GM13976 (cell line): ENCODE measurements at places on chromosomes 11 and 22.

DNA sequence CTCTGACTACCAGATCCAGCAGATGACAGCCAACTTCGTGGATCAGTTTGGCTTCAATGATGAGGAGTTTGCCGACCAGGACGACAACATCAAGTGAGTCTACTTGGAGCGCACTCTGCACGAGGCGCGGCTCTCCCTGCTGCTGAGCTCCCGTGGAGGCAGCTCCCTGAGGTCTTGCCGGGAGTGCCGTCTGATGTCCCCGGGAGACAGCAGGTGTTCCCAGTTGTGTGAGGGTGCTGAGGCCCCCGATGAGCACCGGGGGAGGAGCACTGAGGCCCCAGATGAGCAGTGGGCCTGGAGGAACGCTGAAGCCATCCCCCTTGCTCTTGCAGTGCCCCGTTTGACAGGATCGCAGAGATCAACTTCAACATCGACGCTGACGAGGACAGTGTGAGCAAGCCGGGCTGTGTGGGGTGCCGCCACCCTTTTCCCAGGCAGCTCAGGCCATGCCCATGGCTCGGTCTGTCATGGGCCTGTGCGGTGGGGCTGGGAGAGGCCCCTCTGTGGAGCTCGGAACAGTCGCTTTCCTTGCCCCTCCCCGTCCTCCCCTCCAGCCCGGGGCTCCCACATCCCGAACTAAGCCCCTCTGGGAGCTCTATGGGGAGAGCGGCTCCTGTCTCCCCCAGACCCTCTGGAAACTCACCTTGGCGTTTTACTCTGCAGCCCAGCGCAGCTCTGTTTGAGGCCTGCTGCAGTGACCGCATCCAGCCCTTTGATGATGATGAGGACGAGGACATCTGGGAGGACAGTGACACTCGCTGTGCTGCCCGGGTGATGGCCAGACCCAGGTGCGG lies 37.1 kb downstream of the SBF1 start:
- DNase-seq = no peak

GRCh38 chr11:18748766-18749365 lies 22.9 kb upstream of the IGSF22 start:
- no peak for DNase-seq

DNA sequence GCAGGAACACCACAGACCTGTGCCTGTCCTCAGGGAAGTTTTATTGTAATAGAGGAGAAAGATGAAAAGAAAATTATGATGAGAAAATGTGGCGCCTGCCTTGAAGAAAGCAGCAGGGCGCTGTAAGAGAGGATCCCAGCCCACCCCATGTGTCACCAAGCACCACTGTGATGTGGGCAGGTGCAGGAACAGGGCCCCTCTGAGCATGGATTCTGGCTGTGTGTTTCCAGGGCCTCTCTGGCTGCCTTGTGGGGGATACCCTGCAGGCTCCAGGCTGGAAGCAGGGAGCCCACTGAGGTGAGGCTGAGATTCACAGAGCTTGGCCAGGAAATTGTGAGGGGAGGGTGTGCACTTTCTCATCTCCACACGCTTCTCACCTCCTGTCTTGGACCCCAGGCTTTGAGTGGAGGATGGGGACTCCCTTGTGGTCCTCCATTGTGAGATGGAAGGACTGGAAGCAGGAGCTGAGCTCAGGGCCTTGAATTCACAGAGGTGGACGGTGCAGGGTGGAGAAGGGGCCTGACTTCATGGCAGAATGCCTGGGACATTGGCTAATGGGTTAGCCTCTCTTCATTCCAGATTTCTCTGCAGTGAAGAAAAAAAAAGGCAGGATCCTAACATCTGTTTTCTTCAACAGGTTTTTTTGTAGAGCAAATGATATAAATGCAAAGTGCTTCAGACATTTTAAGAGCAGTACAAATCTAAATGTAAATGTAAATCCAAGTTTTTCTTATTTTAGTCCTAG lies 246.6 kb upstream of the B3GAT1 start:
- no peak for DNase-seq

DNA sequence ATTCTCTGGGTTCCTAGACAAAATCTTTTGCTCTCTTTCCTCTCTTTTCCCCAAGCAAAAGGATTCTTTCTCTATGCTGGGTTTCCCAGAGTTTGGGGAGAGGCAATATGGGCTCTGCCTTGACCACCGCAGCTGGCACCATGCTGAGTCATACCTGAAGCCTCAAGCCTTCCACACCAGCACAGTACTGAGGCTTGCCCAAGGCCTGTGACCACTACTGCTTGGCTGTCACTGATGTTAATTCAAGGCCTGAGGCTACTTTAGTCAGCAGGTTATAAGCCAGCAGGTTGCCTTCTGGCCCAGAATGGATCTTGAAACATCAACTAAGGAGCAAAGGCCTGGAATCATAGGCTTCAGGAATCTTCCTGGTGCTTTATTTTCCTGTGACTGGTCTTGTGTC lies 185.3 kb downstream of the DYNC2H1 start:
- no peak for DNase-seq

DNA sequence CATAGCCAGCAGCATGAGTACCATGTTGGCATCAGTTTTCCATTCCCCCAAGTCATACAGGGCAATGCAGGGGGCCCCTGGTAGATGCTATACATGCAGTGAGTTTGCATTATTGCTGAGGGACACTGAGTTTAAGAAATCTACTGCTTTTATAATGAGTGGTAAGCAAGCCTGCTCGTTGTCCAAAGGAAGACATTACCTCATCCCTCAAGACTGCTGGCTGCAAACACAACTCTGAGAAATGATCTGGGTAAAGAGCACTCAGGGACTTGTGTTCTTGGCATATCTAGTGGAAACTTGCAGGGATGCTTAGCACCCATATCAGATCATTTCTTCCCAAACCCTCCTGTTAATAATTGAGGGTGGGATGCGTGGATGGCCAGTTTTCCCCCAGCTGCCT lies 77.9 kb downstream of the CWC15 start:
- DNase-seq = no peak

GRCh38 chr22:48948575-48949170 lies 879.0 kb downstream of the BRD1 start:
- no peak for DNase-seq

DNA sequence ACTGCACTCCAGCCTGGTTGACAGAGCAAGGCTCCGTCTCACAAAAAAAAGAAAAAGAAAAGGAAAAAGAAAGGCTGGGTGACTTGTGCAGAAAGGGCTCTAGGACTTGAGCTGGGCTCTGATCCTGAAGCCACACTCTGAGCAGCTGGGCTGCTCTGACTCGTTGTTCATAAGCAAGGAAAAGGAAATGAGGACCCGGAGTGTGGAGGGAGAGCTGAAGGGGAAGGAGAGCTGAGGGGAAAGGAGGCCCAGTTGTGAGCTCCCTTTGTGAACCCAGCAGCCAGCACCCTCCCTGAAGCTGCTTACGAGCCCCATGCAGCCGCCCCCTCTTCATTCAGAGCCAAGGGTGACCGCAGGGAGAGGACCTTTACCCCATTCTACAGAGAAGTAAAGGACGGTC lies 12.3 kb upstream of the SH3BP1 start:
- no peak for DNase-seq

DNA sequence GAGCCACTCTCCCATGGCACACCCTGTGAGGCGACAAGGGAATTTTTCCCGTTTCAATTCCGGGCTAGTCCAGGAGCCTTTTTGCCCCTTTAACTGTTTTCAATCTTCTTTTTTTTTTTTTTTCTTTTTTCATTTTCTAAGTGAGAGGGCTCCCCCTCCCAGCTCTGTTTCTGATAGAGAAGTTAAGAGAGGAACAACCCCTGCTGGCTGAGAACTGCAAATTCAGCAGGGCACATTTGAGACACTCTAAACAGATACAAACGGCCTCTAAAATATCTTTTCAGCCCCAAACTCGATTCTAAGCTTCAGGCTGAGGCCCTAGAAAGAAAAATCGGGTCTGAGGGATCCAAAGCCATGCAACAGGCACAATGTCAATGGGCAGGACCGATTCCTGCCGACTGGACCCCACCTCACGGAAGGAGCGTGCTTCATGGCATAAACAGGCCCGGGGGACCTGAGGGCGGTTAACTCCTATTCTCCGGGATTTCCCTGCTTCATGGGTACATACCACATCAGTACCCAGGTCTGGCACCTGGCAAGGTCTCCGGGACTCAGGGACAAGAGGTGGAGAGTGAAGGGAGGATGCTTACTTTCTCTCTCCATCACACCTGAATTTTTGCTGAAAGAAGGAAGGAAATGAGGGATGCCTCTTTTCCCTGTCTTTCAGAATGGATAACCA lies 627.5 kb downstream of the BUD13 start:
- no peak for DNase-seq

GRCh38 chr22:43828998-43829782 lies 17.1 kb upstream of the EFCAB6 start:
- DNase-seq = no peak

DNA sequence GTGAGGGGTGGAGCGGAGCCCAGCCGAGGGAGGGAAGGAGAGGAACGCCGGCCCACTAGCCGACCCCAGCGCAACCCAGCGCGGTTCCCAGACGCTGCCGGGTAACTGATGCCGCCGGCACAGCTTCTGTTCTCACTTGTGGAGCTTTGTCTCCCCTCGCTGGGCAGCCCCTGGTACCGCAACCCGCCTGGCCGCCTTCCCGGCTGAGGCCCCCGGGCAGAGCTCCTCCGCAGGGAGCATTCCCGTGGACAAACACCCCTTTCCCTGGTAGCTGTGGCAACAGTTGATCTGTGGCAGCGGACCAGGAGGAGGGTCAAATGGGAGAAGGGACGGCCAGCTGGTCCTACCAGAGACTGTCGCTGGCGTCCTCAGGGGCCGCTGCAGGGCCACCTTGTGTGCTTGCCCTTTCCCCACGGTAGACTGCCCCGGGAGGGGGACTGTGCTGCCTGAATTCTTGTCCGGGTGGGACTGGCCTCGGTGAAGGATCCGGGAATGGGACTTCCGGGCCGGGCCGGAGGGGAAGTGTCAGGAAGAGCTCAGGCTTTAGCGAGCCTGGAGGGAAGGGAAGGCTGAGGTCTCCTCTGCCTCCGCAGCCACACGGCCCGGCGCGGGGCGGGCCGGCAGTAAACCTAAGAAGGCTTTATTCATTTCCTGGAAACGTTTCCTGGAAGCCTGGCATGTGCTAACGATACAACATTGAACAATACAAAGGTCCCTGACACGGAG lies 468.0 kb downstream of the OPCML start:
- peak; percentile 40 for DNase-seq

- DNase-seq = no peak
These were observed 59.4 kb downstream of the DDI1 start for GRCh38 chr11:104095791-104096190.

DNA sequence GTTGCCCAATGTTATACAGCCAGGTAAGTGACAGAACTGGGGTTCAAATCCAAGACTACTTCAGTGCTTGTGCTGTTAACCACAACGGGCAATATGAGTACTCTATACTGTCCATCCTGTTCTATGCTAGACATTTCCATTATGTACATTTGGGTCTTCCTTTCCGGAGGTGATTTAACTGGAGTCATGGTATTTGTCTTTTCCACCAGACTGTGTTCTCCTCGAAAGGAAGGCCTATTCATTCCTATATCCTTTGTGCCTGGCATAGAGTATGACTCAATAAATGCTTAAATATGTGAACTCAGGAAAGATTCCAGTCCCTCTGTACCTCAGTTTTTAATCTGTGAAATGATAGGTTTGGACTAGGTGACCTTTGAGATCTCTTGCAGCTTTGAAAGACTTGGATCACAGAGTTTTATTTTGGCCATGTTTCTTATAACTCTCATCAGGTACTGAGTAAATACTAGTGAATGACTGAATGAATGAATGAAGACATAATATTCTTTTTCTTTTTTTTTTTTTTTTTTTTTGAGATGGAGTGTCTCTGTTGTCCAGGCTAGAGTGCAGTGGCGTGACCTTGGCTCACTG lies 6.6 kb downstream of the RNF121 start:
- DNase-seq = no peak

DNA sequence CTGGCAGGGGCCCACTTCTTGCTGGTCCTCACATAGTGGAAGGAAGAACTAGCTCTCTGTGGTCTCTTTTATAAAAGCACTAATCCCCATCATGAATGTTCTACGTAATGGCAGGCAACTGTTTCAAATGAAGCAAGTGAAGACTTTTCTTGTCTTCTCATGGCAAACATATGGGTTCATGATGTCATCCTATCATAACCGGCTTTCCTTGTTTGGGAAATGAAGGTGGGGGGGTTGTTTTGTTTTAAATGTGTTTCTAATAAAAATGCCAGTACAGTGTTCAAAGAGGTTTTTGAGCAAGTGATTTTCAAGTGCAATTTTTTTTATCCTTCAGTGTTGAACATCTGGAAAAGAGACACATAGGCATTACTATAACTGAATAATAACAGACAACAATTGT lies 33.4 kb downstream of the REXO2 start:
- DNase-seq = no peak

GRCh38 chr22:27317971-27318428 lies 483.6 kb downstream of the MN1 start:
- DNase-seq = no peak

DNA sequence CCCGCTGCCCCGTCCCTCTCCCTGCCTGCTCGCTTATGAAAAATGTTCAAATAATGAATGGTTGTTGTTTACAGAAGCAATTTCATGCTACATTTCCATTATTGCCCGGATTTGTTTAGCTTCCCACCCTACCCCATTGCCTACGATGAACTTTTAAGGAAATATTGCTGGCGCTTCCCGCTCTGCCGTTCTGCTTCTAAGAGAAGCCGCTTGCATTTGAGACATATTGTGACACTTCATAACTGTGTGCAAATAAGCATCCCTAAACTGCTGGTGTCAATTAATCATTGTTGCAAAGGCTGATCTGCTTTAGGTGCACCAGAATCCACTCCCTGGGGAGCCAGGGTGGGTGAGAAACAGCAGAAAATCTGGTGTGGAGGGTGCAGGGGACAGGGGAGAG lies 52.3 kb upstream of the LMO1 start:
- no peak for DNase-seq

DNA sequence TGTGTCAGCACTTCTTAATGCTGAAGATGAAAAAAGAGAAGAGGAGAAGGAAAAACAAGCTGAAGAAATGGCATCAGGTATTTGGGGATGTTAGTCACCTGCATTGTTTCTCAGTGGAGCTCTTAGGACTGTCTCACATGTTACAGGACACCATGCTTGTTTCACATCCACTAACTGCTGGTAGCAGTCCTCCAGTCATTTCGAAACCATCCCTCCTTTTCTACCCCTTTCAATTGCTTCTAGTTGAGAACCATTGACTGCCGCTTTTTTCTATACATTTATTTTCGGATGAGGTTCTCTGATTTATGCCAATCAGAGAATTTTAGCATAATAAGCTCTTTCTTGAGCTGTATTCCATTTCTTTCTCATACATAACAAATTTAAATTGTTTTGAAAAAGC lies 21.5 kb downstream of the BIRC2 start:
- peak; percentile 81 for DNase-seq

- no peak for DNase-seq
These were observed 144.6 kb downstream of the NECTIN1 start for GRCh38 chr11:119584193-119585042.

DNA sequence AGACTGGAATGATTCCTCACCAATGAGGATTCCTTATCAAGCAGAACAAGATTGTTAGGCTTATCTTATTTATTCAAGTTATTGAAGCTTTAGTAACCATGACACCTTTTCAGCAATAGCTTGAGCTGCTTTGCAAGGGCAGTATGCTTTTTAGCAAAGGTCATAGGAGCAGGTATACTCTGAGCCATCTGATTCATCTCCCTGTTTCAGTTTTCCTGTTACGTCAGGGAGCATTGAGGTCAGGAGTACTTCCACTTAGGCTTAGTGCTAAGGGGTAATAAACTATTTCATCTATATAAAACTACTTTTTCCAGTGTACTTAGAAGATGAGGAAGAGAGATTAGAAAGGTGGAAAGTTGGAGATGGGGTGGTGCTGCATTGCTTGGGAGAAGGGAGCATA lies 17.7 kb upstream of the ANKRD42 start:
- DNase-seq = no peak

- no peak for DNase-seq
These were observed 142.2 kb downstream of the FAM76B start for GRCh38 chr11:95647355-95647754.

GRCh38 chr11:3967695-3968094 lies 112.2 kb downstream of the STIM1 start:
- no peak for DNase-seq
